ENCODE measurements at places on chromosomes 6 and 20. TPM values are rescaled to one million over a fixed set of nuclear protein-coding genes. Genes with fewer than 3 reads are reported as not detected.

Gene GABRR1
- not detected for total RNA-seq

DNA sequence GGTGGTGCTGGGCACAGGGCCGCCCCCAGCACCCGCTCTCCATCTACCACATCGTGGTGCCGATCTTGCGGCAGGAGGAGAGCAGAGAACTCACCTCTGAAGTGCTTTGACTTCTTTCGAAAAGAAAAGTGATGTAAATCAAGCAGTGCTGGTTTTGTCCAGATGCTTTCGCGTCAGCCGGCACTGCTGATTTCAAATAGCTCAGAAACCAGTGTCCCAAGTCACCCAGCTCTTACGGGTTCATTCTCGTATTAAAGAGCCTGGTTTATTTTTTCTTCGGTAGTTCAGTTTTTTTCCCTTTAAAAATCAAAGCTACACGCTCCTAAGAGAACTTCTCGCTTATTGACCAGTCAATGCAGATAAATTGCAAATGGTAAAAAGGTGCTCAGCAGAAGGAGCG is 32.1 kb downstream of the MYT1 start:
- DNase-seq = no peak
- no peaks in the 10 kb centered on the region for H3K36me3 ChIP-seq
- no peak overlapping the region for H3K4me3 ChIP-seq

DNA sequence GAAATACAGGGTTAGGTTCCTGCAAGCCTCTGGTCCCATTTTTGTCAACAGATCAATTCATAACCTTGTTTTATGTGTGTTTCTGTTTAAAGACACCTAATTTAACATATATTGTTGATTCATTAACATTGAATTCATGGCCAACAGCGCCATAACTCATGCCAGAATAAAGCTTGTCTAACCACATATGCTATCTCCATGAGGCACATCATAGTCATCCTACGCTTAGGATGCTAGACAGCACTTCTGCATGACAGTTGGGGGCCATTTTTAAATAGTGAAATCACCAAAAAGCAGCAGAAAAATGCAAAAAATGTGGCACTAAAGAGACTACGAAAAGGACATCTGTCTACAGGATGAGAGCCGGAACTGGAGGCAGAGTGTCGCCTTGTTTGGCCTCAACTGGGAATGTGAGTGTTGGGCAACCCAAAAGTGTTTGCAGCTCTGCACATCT is 37.9 kb downstream of the TRAM2 start:
- H3K4me1 ChIP-seq = peaks cover 51% of the 10 kb centered on the region
- no peak overlapping the region for H3K27ac ChIP-seq
- no peak overlapping the region for H3K4me3 ChIP-seq

- DNase-seq = no peak
- H3K4me3 ChIP-seq = peak overlapping the region; percentile 89
- H3K27me3 ChIP-seq = no peaks in the 10 kb centered on the region
- peaks cover 40% of the 10 kb centered on the region for H3K36me3 ChIP-seq
- H3K27ac ChIP-seq = peak overlapping the region; percentile 95
Measured at GRCh38 chr6:89081129-89081422, 525 bp downstream of the PNRC1 start.

GRCh38 chr6:89346433-89346832 is 6.1 kb downstream of the UBE2J1 start:
- H3K27ac ChIP-seq = no peak overlapping the region
- peaks cover 46% of the 10 kb centered on the region for H3K4me1 ChIP-seq
- H3K27me3 ChIP-seq = no peaks in the 10 kb centered on the region
- DNase-seq = no peak
- no peak overlapping the region for H3K4me3 ChIP-seq
- H3K36me3 ChIP-seq = peaks cover 25% of the 10 kb centered on the region

DNA sequence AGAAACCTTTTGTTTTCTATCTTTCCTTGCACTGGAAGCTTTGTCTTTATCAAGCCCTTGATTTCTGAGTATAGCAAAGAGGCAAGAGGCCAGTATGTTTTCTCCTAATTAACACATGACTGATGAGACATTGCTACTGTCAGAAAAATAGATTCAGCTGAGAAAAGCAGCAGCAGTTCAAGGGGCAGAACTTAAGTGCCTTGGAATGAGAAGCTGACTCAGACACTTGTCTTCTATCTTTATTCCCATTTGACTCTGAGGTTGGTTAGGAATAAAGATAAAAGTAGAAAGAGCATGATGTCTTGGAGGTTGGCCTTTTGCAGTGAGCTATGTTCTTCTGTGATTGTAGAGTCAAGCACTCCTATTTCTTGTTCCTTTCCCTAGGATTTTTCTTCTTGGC is 79.1 kb upstream of the MAN1A1 start:
- peaks cover 3% of the 10 kb centered on the region for H3K4me1 ChIP-seq
- H3K36me3 ChIP-seq = no peaks in the 10 kb centered on the region
- H3K27me3 ChIP-seq = peaks cover 14% of the 10 kb centered on the region
- H3K4me3 ChIP-seq = no peak overlapping the region

All from activated T-helper 2 cell treated with anti-CD3 and anti-CD28 coated beads, Interferon-gamma antibody, Interleukin-2, Interleukin-4, amounts not matched to agents 10 μg/mL and 5 μg/mL and 100 μg/mL, durations not matched to agents 14 hours and 24 hours and 36 hours (primary cell).